ENCODE measurements at places on chromosomes 3 and 15. TPM values are rescaled to one million over a fixed set of nuclear protein-coding genes. Genes with fewer than 3 reads are reported as not detected.

GRCh38 chr15:80892414-80892813, 97.2 kb downstream of the MESD start:
- no peak for DNase-seq
- H3K4me3 ChIP-seq, result no peak overlapping the region
- no peaks in the 10 kb centered on the region for H3K27me3 ChIP-seq

GRCh38 chr3:177374323-177374722, 177.0 kb upstream of the TBL1XR1 start:
- H3K36me3 ChIP-seq, result no peaks in the 10 kb centered on the region
- H3K27ac ChIP-seq, result no peak overlapping the region
- no peak overlapping the region for H3K4me3 ChIP-seq
- no peak for DNase-seq
- no peaks in the 10 kb centered on the region for H3K4me1 ChIP-seq

DNA sequence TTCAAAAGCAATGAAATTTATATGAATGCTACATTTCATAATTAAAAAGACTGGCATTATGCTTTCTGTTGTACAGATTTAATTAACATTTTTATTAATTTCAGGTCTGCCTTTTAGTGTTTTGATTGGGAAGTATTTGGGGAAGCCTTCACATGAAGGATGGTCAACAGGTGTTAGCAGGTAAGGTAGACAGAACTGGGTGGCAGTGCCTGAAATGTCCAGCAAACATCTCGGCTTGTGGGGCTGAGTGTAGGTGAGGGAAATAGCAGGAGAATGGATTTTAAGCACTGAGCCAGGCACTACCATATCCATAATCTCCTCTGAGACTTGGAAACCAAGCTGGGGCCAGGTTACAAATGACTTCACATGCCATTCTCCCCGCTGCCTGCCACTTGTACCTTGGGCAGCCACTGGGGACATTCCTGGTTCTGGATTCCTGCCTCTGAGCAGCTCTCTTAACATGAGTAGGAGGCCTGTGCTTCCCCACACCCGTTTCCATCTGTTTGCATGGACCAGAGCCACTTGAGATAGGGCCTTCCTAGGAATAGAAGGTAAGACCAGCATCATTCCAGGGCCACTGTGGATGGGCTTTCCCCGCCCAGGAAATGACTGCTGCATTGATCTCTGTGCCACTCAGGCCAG, 125.9 kb upstream of the HES1 start:
- no peaks in the 10 kb centered on the region for H3K27me3 ChIP-seq
- H3K36me3 ChIP-seq, result no peaks in the 10 kb centered on the region
- H3K4me1 ChIP-seq, result no peaks in the 10 kb centered on the region
- H3K4me3 ChIP-seq, result no peak overlapping the region
- no peak for DNase-seq

DNA sequence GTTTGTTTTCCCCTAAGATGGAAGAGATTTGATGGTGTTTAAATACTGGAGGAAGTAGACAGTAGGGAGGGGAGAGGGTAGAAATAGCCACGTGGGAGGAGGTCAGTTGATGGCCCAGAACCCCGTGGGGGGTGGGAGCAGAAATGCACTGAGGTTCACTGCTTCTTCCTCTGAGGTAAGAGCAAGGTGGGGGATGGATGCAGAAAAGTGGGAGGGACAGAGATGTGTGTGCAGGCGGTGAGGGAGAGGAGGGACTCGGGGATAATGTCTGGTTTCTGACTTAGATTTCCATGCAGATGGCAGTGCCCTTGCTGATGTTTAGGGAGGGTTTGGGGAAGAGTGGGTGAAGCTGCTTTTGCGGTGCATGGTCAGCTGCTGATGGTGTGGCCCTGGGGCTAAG, 102.9 kb downstream of the ARNT2 start:
- H3K4me3 ChIP-seq, result no peak overlapping the region
- H3K27ac ChIP-seq, result no peak overlapping the region
- no peaks in the 10 kb centered on the region for H3K4me1 ChIP-seq
- peaks cover 19% of the 10 kb centered on the region for H3K36me3 ChIP-seq

DNA sequence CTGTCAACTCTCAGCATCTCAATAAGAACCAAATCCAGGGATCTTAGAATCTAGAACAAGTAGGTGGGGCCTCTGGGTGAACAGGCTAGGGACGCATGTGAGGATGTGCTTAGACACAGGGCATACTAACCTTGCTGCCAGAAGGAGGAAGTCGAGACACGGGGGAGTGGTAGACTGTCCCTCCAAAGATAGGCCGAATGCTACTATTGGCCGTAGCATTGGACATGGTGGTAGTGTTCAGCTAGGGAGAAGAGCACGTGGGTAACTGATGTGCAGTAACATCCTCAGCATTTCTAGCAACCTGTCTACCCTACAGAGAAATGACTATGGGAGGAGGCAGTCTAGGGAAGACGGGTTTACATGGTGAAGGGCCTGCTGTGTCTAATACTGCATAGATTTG, 15.6 kb downstream of the RCCD1 start:
- H3K27me3 ChIP-seq, result no peaks in the 10 kb centered on the region
- H3K4me1 ChIP-seq, result no peaks in the 10 kb centered on the region
- no peak overlapping the region for H3K4me3 ChIP-seq
- no peak overlapping the region for H3K27ac ChIP-seq
- H3K36me3 ChIP-seq, result no peaks in the 10 kb centered on the region

GRCh38 chr3:107525644-107526305, 3.0 kb downstream of the BBX start:
- H3K4me1 ChIP-seq, result peaks cover 10% of the 10 kb centered on the region
- no peaks in the 10 kb centered on the region for H3K27me3 ChIP-seq
- peak overlapping the region; percentile 83 for H3K4me3 ChIP-seq
- H3K36me3 ChIP-seq, result no peaks in the 10 kb centered on the region

- no peaks in the 10 kb centered on the region for H3K4me1 ChIP-seq
- H3K27ac ChIP-seq, result no peak overlapping the region
- no peaks in the 10 kb centered on the region for H3K36me3 ChIP-seq
- no peaks in the 10 kb centered on the region for H3K27me3 ChIP-seq
- H3K4me3 ChIP-seq, result no peak overlapping the region
Measured at GRCh38 chr3:23728601-23729117, 77.1 kb upstream of the UBE2E1 start.

DNA sequence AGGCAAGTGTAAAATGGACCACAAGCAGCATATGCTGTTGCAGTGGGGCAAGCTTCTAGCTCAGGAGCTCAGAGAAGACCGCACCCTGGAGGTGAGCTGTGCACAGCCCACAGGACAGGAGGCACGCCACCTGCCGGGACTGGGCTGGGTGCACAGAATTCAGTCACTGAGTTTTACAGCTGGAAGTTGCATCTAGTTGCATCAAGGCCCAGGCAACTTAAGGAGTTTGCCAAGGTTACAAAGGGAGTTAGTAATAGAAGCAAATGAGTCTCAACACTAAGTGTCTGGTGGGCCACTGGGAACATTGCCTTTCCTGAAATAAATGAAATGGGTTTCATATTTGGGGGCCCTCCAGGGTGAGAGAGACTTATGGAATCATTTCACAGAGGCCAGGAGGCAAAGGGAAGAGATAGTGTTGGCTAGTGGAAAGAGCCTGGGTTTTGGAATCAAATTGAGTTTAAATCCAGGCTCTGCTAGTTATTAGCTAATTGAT, 36.0 kb upstream of the TIMP4 start:
- no peaks in the 10 kb centered on the region for H3K36me3 ChIP-seq
- no peak for DNase-seq
- H3K4me1 ChIP-seq, result peaks cover 21% of the 10 kb centered on the region
- no peak overlapping the region for H3K4me3 ChIP-seq
- H3K27me3 ChIP-seq, result no peaks in the 10 kb centered on the region

DNA sequence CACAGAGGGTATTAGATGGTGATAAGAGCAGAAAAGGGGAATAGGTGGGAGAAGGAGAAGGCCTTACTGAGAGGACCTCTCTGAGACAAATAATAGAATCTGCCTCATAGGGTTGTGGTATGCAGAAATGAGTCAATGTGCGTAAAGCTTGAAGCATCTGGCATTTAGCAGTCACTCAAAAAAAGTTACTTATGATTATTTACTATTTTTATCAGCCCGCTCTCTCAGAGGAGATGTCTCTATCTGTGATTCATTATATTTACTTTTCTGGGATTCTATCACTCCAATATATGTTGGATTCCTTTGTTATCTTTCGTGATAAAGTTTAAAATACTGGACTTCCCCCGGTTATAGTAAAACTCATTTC, 4.6 kb upstream of the TM4SF1 start:
- no peak for DNase-seq
- H3K36me3 ChIP-seq, result no peaks in the 10 kb centered on the region
- no peak overlapping the region for H3K4me3 ChIP-seq
- peaks cover 15% of the 10 kb centered on the region for H3K4me1 ChIP-seq
- H3K27ac ChIP-seq, result no peak overlapping the region

GRCh38 chr15:61742591-61742990, 317.7 kb downstream of the VPS13C start:
- no peaks in the 10 kb centered on the region for H3K4me1 ChIP-seq
- DNase-seq, result no peak
- no peak overlapping the region for H3K4me3 ChIP-seq
- no peaks in the 10 kb centered on the region for H3K36me3 ChIP-seq

- DNase-seq, result no peak
- H3K27me3 ChIP-seq, result no peaks in the 10 kb centered on the region
- no peaks in the 10 kb centered on the region for H3K4me1 ChIP-seq
- H3K4me3 ChIP-seq, result no peak overlapping the region
Measured at GRCh38 chr3:163632722-163633121, 1445.6 kb downstream of the SI start.

- no peak for DNase-seq
- H3K4me3 ChIP-seq, result no peak overlapping the region
- no peaks in the 10 kb centered on the region for H3K36me3 ChIP-seq
- no peaks in the 10 kb centered on the region for H3K27me3 ChIP-seq
Measured at GRCh38 chr15:39361497-39361896, 219.4 kb upstream of the THBS1 start.

- H3K27me3 ChIP-seq, result no peaks in the 10 kb centered on the region
- H3K36me3 ChIP-seq, result no peaks in the 10 kb centered on the region
- no peak overlapping the region for H3K4me3 ChIP-seq
- no peaks in the 10 kb centered on the region for H3K4me1 ChIP-seq
- no peak for DNase-seq
Measured at GRCh38 chr3:27813255-27813654, 91.1 kb upstream of the EOMES start.

GRCh38 chr15:61281328-61281727, 52.2 kb upstream of the RORA start:
- no peak overlapping the region for H3K4me3 ChIP-seq
- H3K27me3 ChIP-seq, result no peaks in the 10 kb centered on the region
- no peaks in the 10 kb centered on the region for H3K4me1 ChIP-seq
- DNase-seq, result no peak
- no peaks in the 10 kb centered on the region for H3K36me3 ChIP-seq

- no peak overlapping the region for H3K27ac ChIP-seq
- no peak overlapping the region for H3K4me3 ChIP-seq
- no peak for DNase-seq
- no peaks in the 10 kb centered on the region for H3K4me1 ChIP-seq
- no peaks in the 10 kb centered on the region for H3K36me3 ChIP-seq
Measured at GRCh38 chr15:101827257-101827656, 15.3 kb downstream of the OR4F15 start.

DNA sequence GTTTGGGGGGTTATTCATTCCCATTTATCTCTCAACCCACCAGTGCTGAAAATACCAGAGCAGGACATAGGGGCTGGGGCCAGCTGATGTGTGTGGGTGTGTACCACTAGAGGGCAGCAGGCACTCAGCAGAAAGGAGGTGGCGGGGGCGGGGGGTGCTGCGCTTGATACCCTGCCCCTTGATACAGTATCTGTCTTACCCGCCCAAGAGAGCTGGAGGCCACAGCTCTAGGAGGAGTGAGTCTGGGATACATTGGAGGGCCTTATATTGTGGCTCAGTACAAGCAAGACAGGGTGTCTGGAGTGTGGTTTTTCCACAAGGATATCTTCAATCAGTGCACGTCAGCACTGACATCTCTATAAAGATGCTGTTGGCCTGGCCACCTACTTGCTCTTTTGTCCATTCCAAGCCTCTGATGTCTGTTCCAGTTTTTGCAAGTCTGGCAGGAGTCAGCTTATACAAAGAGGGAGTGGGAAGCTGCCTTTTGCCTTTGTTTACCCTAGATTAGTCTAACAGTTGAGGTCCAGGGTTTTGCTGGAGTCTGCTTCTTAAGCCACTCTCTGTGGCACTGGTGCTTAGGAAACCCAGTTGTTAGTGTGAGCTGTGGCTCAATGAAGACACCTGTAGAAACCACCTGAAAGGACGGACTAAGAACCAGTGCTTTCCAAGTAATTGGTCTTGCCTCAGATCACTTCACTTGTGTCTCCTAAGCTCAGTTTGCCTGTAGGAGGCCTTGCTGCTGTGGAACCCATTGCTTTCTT, 1.5 kb upstream of the RBM15B start:
- H3K4me3 ChIP-seq, result no peak overlapping the region
- DNase-seq, result peak; percentile 32
- H3K27ac ChIP-seq, result no peak overlapping the region
- H3K36me3 ChIP-seq, result peaks cover 64% of the 10 kb centered on the region
- peaks cover 73% of the 10 kb centered on the region for H3K4me1 ChIP-seq

GRCh38 chr3:194475978-194476377, 10.8 kb downstream of the ATP13A3 start:
- no peaks in the 10 kb centered on the region for H3K27me3 ChIP-seq
- H3K36me3 ChIP-seq, result no peaks in the 10 kb centered on the region
- H3K27ac ChIP-seq, result no peak overlapping the region
- peaks cover 55% of the 10 kb centered on the region for H3K4me1 ChIP-seq
- no peak for DNase-seq

DNA sequence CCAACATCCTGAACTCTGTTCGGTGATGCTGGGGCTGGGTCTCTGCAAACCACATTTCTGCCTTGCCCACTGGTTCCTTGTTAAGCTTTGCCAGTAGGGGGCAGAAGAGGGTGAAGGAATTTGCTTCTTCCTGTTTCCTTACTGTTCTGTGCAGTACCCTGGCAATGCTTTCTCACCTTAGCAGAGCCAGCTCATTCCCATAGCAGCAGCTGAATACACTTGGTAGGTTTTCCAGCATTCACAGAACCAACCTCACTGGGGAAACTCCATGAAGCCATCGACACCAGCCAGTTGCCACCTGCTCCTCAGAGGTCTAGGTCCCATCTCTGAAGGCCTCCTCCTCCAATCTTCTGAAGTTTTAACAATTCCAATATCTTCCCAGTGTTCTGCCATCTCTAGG, 308.4 kb downstream of the PDCD6IP start:
- H3K36me3 ChIP-seq, result no peaks in the 10 kb centered on the region
- no peak overlapping the region for H3K4me3 ChIP-seq
- no peaks in the 10 kb centered on the region for H3K27me3 ChIP-seq
- no peak for DNase-seq
- H3K4me1 ChIP-seq, result no peaks in the 10 kb centered on the region

The THBS1 gene
- total RNA-seq, result 2,559 TPM

The SKOR1 gene
- total RNA-seq, result 1.5 TPM

The PDIA5 gene
- total RNA-seq, result 41.0 TPM

The EPHA6 gene
- total RNA-seq, result 0.30 TPM

The TP63 gene
- 7.5 TPM for total RNA-seq

The CTXND1 gene
- total RNA-seq, result 1.8 TPM

The EFCC1 gene
- total RNA-seq, result 2.0 TPM

The NR2E3 gene
- not detected for total RNA-seq

The DYNC1LI1 gene
- 22.1 TPM for total RNA-seq
